NCI-H1417 (cell line): ENCODE measurements at places on chromosomes 11 and 22.

- no peak for DNase-seq
Measured at GRCh38 chr11:44030996-44031395, 16.8 kb upstream of the ACCSL start.

DNA sequence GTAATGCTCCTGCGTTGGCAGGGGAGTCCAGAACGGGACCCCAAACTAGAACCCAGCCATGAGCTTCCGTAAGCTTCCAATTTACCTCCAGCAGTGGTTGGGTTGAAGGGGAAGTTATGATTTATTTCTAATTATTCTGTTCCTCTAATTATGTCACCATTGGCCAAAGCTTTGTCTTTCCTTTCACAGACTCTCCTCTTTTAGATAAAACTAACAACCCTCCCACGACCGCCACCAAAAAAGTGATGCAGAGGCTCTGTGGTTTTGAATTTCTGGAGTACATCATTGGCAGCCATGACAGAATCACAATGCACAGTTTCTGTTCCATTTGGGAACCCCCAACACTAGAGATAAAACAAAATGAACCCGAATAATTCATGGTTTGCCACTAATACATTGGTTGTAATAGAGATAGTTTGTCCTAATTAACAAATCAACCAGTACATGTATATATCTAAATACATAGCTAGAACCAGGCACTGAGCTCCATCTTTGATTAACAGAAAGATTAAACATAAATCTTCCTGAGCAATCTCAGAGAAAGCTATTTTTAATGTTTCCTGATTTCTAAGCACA, 64.3 kb downstream of the ETS1 start:
- no peak for DNase-seq

GRCh38 chr11:130162733-130163132, 3.2 kb downstream of the ST14 start:
- DNase-seq: no peak

DNA sequence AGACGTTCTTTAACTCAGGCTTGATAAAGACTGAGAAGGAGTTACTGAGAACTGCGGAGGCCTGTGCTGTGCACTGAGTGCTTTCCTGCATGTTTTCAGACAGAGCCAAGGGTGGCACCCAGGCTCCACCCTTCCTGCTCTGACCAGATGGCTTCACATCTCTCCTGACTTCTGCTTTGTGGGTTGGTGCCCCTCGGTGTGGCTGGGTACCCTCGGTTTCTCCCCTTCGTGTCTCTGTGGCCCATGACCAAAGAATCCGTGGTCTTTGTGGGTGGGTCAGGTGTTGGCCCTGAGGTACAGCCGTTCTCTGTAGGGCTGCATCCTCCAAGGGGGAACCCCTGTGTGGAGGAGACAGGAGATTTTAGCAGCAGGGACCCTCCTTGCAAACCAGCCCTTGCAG, 34.3 kb downstream of the GRIK4 start:
- DNase-seq: no peak

DNA sequence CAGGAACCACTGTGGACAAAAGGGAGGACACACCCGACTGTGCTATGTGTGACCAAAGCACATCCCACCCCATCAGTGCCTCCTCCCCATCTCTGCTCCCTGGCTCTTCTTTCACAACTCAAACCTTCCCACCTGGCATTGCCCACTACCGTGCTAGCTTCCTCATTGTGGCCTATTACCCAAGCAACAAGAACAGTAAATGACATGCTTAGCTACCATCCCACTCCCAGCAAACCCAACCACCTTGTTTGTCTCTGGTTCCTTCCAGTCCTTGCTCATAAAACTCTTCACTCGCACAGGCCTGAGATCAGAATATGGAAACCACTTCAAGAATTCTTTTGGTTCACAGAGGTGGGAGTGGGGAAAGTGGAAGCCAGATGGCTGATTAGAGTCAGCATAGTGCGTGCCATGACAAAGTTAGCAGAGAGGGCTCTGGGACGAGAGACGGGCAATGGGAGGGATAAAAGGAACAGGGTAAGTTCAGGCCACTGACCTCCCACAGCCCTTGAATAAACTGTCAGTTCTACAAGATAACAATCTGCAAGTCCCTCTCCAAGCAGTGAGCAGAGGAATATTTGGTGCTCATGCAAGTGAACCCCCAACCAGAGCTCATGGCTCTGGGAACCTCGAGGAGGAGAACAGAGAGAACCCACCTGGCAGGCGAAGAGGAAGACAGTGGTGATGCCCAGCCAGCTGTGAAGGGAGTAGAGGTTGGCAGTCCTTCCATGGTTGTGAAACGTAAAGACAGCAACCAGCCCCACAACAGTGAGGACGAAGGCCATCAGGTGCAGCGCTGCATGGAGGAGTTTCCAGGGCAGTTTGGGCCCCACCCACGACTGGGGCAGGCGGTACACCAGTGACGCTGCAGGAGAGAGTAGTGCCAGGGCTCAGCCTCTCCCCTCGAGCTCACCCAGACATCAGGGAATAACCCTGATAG, 8.3 kb downstream of the CYB561A3 start:
- no peak for DNase-seq
